ENCODE measurements at places on chromosomes 6 and 20. TPM values are rescaled to one million over a fixed set of nuclear protein-coding genes. Genes with fewer than 3 reads are reported as not detected.

- DNase-seq, result no peak
Measured at GRCh38 chr6:80343511-80343910, 237.0 kb downstream of the BCKDHB start.

GRCh38 chr20:58449681-58450221 is 60.7 kb downstream of the VAPB start:
- no peak for DNase-seq

- no peak for DNase-seq
Measured at GRCh38 chr20:20368418-20369249, 730 bp downstream of the INSM1 start.

DNA sequence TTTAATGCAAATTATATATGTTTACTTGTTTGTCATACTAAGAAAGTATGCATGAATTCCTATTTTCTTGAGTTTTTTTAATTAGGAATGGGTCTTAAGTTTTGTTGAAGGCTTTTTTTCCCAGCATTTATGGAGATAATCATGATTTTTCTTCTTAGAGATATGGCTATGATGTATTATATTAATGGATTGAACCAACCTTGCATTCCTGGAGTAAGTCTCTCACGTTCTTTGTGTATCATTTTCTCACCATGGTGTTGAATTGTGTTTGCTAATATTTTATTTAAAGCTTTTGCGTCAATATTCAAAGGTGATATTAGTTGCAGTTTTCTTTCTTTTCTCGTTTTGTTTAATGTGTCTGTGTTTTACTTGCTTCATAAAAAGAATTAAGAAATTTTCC is 48.4 kb upstream of the SLC35D3 start:
- DNase-seq, result peak; percentile 14

DNA sequence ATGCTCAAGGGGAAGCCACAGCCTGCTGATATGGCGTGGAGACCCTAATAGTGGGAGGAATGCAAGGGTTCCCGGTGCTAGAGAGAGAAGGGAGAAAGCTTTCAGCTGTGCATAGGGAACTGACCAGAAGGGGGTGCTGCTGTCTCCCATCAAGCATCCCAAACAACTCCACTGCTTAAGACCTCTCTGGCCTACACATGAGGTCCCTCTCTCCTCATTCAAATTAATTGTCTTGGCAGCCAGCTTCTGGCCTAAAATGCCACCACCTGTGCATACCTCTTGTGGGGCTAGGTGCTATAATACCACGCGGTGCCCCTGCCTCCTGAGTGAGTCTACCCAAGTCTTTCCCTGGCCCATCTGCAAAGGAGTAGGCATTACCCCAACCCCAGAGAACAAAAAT is 14.5 kb downstream of the ADISSP start:
- DNase-seq, result peak; percentile 70

DNA sequence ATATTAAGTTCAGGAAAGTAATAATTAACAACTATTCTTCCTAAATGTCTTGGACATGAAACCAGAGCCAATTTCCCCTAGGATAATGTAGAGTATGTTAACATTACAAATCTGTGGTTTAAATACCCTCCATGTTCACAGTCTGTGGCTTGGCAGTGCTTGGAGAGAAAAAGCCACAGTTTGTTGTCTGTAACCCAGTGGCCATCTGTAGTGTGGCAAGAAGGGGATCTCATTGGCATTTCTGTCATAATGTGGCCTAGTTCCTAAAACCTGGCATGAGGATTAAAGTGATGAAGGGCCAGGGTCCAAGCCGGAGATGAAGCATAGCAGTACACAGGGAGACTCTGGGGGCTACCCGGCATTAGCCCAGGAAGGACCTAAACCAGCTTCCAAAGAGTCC is 31.2 kb downstream of the SYNE1 start:
- DNase-seq, result no peak

DNA sequence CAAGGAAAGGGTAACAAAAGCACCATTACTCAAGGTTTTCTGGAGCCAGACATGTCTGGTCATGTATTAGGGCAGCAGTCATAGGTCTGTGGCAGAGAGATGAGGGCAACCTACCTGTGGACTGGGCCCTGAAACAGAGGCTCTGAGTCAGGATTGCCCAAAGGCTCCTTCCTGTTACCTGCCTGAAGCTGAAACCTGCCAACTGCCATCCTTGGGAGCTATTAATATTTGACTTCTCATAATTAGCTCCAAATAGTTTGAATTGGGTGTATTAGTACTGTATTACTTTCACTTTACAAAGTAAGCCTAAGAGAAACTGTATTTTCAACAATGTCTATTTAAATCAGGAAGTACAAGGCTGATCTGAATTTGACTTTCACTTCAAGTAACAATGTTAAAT is 72.0 kb upstream of the TBX18 start:
- no peak for DNase-seq

- peak; percentile 23 for DNase-seq
Measured at GRCh38 chr6:126054258-126054702, 67.9 kb downstream of the TRMT11 start.

DNA sequence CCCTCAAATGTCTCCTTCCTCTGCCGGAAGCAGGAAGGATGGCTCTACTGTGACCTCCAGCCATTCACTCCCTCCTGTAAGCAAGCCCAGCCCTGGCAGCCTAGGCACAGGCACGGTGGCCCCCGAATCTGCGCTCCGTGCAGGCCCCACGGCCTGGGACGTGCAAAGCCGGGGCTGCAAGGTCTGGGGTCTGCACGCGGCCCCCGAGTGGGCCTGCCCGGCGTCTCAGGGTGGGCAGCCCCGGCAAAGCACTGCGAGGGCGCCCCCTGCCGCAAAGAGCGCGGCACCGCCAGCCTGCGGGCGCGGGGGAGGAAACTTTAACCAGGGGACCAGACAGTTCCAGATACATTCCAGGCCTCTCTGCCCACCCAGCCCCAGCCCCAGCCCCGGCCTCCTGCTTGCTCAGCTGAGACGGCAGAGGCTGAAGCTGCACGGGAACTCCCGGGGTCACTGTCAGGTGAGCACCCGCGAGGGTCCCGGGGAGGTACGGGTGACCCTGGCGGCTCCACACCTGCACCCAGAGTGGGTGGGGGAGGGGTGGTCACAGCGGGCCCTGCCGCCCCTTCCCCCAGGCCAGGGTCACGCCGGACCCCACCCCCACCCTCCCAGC is 98.8 kb downstream of the ASXL1 start:
- peak; percentile 81 for DNase-seq

DNA sequence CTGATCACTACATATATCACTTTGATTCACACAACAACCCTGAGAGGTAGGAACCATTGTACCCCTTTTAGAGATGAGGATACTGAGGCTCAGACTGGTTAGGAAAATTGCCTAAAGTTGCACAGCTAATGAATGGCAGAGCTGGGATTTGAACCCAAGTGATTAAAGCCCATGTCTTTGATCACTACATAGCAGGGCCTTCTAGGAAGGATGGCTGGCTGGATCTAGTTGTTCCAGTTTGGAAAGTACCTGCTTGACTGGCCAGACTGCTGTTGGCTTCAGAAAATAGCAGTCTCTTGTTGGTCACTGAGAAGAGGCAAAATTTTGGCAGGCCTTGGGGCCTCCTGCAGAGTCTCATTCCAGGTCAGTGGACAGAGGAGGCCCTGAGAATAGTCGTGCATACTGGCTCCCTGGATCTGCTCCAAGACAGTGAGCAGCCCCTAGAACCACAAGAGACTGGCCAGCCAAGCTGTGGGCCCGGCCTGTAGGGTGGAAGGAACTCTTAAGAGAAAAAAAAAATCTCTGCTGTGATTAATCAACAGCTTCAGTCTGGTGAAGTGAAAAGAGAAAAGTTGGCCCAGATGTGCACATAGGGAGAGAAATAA is 17.5 kb downstream of the PPARD start:
- DNase-seq, result peak; percentile 59

DNA sequence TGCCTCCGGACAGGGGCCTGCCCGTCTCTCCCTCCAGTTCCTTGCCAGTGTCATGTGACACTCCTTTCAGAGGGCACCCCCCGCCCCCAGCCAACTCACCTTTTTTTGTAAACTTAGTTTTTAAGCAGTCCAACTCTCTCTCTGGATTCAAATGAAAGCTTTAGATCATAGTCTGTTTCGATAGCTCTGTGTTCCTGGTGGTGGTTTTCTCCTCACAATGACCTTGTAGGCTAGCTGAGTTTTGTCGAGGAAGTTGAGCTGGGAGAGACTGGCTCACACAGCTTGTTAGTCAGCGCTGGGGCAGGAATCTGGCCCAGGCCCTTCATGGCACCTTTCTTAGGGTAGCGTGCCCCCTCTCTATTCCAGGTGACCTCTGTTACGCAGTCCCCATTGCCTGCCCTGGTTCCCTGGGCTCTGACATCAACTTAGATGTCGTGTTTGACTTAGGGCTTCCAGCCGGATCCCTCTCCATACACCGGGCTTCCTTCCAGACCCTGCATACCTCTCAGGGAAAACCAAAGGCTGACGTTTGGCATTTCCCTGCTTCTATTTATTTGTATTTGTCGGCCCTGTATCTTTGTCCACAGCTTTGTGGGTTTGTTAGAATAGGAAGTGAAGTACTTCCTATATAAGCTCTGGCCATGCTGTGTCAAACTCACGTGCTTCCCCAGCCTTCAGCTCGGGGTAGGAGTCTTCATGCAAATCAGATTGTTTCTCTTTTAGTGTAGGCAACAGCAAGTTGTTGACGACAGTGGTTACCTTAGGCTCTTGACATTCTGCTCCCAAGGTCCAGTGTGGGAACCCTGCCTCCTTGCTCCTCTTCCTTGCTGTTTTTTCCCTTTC is 12.7 kb downstream of the IGF2R start:
- DNase-seq, result peak; percentile 77

DNA sequence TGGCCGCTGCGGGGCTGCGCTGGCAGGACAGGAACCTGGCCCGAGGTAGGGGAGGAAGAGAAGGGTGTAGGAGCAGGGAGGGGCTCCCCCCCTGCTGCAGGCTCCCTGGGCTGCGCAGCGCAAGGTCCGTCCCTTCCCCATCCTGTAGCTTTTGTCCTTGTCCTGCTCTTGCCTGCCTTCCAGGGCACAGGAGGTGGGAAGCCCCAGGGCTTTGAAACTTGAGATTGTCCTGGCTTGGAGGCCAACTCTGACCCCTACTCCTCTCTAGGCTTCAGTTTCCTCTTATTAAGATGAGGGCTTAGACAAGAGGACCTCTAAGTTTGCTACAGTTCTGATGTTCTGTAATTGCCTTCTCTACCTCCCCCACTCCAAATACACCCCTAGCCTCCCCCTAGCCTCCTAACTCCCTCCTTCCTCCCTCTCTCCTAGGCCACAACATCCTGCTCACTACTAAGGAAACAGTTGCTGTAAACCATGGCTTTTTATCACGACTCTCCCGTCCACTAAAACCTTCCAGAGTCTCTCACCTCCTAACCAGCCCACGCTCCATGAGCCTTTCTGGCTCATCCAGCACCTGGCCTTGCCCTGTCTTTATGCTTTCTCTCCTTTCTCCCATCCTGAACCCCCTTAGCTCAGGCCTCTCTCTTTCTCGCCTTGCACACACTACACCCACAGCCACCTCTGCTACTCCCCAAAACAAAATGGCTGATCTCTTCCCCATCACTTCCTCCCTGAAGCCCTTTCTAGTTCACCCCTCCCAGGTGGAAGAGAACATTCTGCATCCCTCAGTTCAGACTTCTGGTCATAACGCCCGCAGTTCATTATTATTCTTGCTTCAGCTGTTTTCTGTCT is 10.2 kb downstream of the UNC5CL start:
- DNase-seq, result peak; percentile 30

- DNase-seq, result peak; percentile 48
Measured at GRCh38 chr6:30759575-30760239, 15.4 kb upstream of the IER3 start.

- no peak for DNase-seq
Measured at GRCh38 chr20:33902011-33902410, 90.9 kb downstream of the CHMP4B start.

GRCh38 chr6:106005954-106006353 is 80.2 kb upstream of the PRDM1 start:
- no peak for DNase-seq

- DNase-seq, result no peak
Measured at GRCh38 chr20:7411075-7411474, 529.2 kb downstream of the HAO1 start.

DNA sequence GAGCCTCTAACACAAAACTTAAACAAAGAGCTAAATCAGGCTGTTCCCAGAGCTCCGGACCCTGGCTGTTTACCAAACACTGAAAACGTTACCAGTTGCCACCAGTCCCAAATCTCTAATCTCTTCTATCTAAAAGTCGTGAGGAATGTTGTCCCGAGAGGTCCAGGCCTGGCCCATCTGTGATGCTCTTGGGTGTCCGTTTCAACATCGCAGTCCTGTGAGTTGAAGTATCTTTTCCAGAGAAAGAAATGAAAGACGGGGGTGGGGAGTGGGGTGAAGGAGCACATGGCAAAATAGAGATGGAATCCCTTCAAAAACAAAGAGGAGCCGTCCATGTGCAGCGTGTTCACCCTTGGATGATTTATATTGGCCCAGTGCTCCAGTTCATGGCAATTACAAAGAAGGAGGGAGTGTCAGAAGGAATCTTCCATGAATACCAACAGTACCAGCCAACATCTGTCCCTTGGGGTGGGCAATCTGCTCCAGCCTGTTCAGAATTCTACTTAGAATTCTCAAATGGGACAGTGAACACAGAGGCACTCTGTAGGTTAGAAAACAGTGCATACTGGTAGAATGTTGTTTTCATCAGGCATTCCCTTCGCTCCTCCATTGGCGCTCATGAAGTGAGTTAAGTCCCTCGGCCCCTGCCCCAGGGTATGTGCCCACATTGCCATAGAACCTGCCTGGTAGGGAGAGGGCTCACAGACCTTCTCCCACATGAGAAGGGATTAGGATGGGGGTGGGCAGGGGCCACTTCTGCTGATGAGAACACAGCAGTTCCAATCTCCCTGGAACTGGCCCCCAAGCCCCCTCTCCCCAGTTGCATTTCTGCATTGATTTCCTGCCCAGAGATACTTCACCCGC is 112.1 kb downstream of the LY86 start:
- no peak for DNase-seq

GRCh38 chr6:21061892-21062291 is 527.6 kb downstream of the CDKAL1 start:
- no peak for DNase-seq

- no peak for DNase-seq
Measured at GRCh38 chr20:23027721-23028120, 7.4 kb upstream of the SSTR4 start.

GRCh38 chr20:58555078-58555765 is 40.0 kb upstream of the APCDD1L start:
- DNase-seq, result no peak

GRCh38 chr6:52286798-52287432 is 2.4 kb upstream of the MCM3 start:
- DNase-seq, result peak; percentile 79

GRCh38 chr20:51359401-51359800 is 183.1 kb downstream of the NFATC2 start:
- no peak for DNase-seq

- DNase-seq, result peak; percentile 54
Measured at GRCh38 chr6:7998103-7998725, 66.0 kb downstream of the BLOC1S5 start.

- peak; percentile 92 for DNase-seq
Measured at GRCh38 chr6:39357998-39358686, 35.6 kb upstream of the KCNK16 start.

- DNase-seq, result no peak
Measured at GRCh38 chr20:23857962-23858595, 21.5 kb downstream of the CST5 start.

The MUCL3 gene
- 252 TPM for total RNA-seq

The CDH26 gene
- 4.6 TPM for total RNA-seq

The GJA10 gene
- not detected for total RNA-seq

The SLC22A23 gene
- 19.6 TPM for total RNA-seq

The SMLR1 gene
- total RNA-seq, result not detected

The KCNB1 gene
- total RNA-seq, result 9.3 TPM

The ZBTB12 gene
- 0.87 TPM for total RNA-seq

The SAMD10 gene
- 6.4 TPM for total RNA-seq

The RBBP9 gene
- total RNA-seq, result 11.0 TPM

The CTCFL gene
- not detected for total RNA-seq

The SYNDIG1 gene
- not detected for total RNA-seq

The PFDN6 gene
- total RNA-seq, result 15.2 TPM

Measured in stomach (tissue), 19 donors.